ENCODE measurements at places on chromosomes 5 and 9.

- DNase-seq = no peak
Observed at GRCh38 chr9:9556865-9557803, 1055.7 kb downstream of the PTPRD start.

DNA sequence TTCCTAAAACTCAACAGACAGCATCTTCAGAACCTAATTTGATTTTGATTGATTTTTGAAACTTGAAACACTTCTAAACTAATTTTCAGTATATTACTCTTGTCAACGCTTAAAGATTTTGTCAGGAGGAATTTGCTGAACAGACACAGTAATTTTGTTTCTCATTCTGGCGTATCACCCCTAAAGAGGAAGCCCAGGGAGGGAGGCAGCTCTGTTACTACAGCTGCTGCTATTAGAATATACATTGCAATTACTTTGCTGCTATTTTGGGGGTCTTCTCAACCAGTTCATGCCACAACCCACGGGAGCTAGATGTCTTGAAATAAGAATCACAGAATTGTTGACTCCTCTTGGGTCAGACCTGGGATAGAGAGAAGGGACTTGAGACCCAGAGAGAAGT, 122.6 kb downstream of the TLR4 start:
- no peak for DNase-seq

DNA sequence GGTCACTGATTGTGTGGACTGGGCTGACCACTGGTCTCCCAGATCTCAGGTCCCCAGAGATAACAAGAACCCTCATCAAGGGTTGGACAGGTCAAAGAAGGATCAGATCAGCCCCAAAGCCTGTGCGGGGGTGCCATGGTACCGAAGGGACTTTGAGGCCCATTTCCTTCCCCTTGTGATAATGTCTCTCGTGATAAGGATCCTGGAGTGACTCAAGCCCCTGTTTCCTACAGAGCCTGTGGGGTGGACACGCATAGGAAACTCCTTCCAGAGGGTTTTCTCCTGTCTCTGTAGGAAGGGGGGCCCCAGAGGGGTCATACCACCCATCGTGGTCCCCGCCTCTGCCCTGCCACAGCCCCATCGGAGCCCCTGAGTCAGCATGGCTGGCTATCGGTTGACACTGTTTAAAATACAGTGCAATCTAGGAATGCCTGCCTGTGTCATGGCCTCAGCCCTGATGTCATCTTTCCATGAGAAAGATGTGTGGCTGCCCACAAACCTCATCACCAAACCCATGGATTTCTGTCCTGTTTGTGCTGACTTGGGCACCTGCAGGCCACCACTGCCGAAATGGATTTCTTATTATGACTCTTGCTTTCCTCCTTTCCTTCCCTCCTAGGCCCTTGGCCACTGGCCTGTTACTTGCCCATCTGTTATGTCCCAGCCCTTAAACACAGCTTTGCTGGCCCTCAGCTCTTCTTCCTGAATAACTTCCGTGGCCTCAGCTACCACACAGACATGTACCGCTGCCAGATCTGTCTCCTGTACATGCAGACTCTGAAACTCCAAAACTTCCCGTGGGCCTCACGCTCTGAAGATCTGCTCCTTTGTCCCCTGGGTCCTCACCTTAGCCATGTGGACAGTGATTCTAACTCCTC, 2.9 kb upstream of the CSF2 start:
- no peak for DNase-seq

GRCh38 chr5:169095410-169095960, 205.5 kb downstream of the SLIT3 start:
- DNase-seq = no peak

DNA sequence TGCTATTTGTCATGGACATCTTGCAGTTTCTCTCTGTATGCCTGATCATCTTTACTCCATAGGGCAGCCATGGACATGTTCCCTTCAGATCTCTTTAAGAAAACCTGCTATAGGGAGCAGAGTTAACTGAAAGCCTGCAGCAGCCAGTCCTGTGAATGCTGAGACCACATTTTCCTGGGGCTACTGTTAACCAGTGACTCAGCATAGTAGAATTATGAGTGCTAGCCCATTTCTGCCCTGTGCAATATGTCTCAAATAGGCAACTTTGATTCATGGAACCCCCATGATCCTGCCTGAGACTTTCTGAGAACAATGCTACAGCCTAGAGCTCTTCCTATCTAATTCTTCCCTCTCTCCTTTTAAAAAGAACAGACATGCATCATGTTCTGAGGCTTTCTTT, 624.2 kb downstream of the CHSY3 start:
- DNase-seq = no peak

DNA sequence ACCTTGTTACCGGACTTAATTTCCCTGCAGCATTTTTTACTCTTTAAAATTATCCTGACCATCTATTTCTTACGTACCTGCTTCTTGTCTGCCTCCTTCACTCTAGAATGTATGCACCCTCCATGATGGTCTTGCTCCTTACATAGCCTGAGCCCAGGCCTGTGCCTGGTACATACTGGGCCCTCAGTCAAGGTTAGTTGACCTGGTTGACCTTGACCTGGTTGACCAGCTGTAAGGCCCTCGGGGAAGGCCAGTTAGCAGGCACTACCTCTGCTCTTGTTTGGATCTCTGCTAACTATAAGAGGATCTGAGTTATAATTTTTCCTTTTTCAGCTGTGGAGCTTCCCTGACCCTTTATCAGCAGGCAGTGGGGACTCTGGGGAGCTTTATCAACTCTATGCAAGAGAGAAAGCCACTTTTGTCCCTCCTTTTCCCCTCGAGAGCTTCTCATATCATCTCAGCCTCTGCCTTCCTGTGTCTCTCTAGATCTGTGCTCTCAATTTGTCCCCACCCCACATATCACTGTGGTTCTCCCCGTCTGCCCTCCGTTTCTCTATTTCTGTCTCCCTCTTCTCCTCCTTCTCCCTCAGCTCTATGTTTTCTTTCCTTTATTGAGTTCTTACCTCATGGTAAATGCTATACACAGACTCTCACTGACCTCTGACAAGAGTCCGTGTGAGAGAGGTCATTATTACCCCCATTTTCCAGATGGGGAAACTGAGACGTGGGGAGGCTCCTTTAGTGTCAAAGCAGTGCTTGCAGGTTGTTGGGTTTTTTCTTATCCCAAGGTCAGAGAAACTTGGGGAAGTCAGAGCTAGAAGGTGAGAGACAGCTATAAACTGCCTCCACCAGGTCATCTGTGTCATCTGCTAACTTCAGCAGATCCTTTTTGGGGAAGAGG, 28.6 kb downstream of the SPRY4 start:
- no peak for DNase-seq

DNA sequence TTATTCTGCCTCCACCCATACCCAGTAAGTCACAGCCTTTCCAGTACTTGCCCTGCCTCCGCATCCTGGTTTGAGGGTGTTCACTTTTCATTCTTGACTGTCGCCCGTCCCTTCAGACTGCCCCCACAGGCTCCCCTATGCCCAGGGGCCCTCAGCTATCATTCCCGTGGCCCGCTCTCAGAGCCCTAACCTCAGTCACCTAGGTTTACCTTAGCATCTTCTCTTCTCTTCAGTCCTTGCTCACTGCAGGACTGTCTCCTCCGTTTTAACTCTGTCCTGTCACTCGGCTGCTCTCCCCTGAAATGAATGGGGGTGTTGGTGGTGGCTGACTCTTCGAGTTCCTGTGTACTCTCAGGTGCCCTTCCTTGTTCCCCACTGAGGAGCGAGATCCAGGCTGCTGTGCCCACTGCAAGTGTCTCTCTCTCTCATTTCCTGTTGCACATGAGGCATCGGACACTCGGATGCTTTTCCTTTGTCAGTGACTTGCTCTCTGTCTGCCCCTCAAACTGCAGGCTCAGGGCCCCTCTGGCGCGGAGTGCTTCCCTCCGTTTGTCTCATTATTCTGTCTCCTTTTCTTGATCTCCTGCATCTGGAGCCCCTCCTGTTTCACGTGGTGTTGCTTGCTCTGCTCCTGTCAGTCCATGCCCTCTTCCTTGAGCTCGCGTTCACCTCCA, 89.8 kb downstream of the CACNA1B start:
- DNase-seq = peak; percentile 57

DNA sequence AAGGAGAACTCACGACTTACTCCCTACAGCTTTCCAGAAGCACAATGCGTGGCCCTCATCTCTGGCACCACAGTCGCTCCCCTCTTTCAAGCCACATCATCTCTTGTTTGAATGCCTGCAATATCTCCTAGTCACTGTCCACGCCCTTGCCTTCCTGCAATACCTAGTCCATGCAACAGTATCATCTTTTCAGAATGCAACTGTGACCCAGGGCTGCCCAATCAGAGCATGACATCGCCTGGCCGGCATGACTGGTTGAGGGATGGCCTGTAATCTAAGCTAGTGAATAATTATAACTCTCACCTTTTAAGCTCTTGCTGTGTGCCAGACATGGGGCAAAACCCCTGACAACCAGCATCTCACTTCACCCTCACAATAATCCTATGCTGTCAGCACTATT, 52.5 kb upstream of the CPEB4 start:
- no peak for DNase-seq

DNA sequence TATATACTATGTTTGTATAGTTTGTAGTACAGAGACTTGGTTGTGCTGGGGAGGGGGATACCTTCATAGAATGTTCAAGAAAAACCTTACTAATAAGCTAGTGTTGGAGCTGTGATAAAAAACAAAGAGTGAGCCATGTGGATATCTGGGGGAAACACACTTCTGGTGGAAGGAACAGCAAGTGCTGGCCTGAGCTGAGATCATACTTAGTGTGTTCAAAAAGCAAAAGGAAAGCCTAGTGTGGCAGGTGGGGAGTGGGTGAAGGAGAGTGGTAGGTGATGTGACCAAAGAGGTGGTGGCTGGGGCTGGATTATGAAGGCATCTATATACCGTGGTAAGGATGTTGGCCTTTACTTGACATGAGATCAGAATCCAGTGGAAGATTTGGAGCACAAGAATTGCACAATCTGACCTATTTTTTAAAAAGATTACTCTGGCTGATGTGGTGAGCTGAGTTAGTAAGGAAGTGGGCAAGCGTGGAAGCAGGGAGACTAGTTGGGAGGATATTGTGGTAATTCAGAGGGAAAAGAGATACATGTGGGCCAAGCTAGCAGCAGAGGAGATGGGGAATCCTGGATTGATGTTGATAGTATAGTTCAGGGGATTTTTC, 26.6 kb downstream of the PALM2AKAP2 start:
- DNase-seq = no peak

DNA sequence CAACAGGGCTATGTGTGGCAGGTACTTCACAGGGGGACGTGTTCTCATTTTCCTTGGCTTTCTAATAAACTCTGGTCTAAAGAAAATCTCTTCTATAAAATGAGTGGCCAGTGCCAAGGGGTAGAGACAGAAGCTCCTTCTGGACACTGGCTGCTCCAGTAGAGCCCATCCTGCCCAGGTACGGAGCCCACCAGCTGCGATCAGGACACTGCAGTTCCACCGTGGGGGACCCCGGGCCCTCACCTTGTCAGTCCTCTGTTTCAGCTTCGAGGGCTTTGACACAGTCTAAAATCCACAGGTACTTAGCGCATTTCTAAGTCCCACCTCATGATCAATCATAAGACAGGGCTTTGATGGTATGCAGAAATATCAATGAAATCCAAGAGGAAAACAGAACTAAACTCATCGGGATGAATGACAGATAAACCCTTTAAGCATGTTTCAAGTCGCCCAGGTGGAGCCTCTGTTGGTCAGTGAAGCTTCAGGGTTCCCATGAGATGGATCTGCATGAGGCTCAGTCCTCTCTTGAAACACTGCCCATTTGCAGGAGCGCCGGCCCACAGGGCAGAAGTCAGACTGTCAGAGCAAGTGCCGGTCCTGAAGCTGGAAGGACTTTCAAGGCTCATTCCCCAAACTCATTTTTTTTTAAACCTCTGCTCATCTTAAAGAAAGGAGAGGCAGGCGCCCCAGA, 20.3 kb upstream of the TERT start:
- peak; percentile 44 for DNase-seq

GRCh38 chr9:592733-593132, 248.8 kb upstream of the DMRT1 start:
- no peak for DNase-seq

DNA sequence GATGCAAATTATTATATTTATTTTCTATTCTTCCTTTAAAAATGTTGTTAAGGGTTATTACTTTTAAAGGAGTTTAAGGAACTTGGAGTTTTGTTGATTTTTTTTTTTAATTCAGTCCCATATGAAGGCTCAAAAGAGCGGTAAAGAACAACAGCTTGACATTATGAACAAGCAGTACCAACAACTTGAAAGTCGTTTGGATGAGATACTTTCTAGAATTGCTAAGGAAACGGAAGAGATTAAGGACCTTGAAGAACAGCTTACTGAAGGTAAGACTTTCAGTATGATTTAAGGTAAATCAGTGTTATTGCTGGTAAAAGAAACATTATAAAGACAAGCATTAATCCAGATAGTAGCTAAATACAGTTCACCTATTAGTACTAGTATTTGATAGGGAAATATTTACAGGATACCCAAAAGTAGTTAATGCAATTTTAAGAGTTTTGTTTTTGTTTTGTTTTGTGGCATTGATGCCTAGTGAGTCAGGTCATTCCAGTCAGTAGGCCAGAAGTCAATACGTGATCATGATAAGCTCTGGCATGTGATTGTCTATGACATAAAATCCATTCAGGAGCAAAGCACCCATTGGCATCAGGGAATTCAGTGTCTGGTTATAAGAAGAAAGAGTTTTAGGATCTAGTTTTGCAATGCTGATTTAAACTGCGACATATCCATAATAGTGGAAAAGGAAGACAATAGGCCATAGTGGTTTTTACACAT, 49.2 kb downstream of the CNTRL start:
- no peak for DNase-seq

DNA sequence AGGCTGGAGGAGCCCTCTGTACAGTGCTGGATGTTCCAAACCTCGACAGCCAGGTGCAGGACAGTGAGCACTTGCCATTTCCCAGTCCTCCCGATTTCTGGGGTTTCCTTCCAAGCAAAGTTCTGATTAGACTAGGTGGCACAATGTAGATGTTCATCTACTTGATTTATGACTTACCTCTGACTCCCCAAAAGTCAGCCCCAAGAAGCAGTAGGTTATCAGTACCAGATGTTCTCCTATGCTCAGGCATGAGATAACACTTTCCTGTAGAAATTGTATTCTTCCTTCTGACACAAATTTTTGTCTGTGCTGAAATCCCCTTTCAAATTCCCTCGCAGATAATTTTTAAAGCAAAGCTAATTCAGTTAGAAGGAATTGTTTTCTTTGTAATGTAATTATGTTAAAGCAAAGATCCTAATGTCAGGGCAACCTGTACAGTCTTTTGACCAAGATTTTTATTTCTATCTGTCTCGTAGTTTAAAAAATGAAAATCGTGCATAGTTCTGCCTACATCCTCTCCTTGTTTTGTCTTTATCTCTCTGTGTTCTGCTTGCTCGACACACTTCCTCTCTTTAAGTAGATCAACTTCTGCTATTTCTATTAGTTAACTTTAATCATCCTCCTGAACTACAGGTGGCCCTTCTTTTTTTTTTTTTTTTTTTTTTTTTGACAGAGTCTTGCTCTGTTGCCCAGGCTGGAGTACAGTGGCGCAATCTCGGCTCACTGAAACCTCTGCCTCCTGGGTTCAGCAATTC, 102.4 kb upstream of the PJA2 start:
- no peak for DNase-seq
